ENCODE measurements at places on chromosomes 7 and 10. TPM values are rescaled to one million over a fixed set of nuclear protein-coding genes. Genes with fewer than 3 reads are reported as not detected.

DNA sequence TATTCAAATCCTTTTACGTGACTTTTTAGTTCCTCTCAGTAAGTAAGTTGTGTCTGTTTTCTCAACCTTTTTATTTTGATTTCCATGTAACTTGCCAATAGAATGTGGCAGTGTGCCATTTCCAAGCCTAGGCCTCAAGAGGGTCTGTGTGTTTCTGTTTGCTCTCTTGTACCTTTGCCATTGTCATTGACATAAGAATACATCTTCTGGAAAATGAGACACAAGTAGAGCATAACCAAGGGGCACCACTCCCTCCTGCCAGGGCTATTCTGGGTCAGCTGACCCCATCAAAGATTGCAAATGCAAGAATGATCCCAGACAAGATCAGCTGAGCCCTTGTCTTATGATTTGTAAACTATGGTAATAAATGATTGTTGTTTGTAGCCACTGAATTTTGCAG lies 524.0 kb downstream of the IPMK start:
- DNase-seq: no peak

- DNase-seq: peak; percentile 9
Measured at GRCh38 chr10:62582804-62583208, 208.6 kb downstream of the ZNF365 start.

GRCh38 chr10:127953876-127954275 lies 47.0 kb downstream of the PTPRE start:
- no peak for DNase-seq

The NPSR1 gene
- not detected for total RNA-seq

The COL17A1 gene
- total RNA-seq: 514 TPM

- DNase-seq: peak; percentile 56
Measured at GRCh38 chr10:44306147-44306710, 78.7 kb downstream of the CXCL12 start.

The PLCE1 gene
- 0.23 TPM for total RNA-seq

GRCh38 chr7:18864967-18865366 lies 252.5 kb downstream of the TWIST1 start:
- peak; percentile 51 for DNase-seq

DNA sequence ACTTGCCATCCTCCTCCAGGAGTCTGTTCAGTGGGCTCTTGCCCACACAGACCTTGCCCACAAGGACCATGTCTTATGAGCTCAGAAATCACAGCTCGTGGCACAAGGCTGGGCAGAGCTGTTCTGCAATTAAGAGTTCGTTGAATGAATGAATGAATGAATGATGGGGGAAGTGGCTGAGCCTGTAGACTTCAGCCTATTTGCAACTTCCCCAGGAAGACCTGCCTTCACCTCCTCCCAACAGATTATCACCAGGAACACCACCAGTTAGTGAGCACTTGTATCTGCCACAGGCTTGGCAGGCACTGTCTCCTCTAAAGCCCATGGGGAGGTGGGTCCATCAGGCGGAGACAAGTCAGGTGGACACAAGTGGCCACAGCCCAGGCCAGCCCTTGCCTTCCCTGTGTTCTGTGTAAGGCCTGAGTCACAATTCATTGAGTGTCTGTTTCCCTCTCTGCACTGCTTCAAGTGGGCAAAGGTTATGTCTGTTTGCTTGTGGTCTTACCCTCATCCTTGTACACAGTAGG lies 1.8 kb upstream of the FGF8 start:
- no peak for DNase-seq

DNA sequence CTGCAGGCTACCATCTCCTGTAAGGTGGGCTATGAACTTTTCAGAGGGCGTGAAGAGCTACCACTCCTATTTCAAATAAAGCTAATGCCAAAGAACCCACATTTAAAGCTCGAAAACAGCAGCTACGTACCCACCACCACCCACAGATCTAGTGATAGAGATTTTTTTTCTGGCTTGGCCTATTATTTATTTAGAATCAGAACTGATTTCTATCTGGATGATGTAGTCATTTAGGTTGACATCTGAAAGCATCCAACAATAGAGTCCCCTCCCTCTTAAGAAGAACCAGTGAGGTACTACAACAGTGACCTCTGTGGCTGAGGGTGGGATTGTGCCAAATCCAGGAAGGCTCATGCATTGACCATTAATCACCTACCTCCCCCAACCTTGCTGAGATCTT lies 113.8 kb upstream of the ADO start:
- DNase-seq: no peak

DNA sequence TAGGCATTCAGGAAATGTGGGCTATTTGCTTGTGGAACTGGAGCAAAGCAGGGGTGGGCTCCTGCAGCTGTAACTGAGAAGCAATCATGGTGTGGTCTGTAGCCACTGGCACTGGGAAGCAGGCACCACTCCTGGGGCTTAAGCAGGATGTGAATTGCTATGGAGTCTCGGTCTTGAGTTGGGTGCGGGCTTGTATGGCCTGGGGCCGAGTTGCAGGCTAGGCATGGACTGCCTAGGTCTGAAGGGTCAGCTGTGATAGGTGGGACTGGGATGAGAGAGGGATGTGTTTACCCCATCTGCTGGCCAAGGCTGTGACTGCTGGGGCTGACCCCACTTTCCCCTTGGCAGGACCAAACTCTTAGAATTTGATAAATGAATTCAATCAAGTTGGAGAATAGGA lies 43.0 kb downstream of the ADCY1 start:
- DNase-seq: no peak

The BAIAP2L1 gene
- total RNA-seq: 60.7 TPM

DNA sequence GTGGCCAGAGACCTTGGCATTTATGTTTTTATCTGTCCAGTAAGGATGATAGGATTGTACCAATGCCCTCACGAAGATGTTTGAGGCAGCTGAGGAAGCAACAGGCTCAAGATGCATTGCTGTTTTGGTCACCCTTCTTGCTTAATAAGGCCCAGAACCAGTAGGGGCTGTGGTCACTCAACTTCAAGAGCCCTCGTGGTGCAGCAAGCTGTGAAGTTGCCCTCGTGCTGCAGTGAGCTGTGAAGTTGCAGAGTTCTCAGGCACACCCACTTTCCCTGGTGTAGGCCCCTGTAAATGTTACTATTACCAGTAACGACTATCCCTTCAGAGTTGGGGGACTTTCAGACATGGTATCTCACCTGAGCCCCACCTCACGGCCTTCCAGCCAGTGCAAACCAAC lies 207.6 kb upstream of the LYZL1 start:
- DNase-seq: no peak

The TYW1B gene
- 0.93 TPM for total RNA-seq

The NUP42 gene
- 42.0 TPM for total RNA-seq

DNA sequence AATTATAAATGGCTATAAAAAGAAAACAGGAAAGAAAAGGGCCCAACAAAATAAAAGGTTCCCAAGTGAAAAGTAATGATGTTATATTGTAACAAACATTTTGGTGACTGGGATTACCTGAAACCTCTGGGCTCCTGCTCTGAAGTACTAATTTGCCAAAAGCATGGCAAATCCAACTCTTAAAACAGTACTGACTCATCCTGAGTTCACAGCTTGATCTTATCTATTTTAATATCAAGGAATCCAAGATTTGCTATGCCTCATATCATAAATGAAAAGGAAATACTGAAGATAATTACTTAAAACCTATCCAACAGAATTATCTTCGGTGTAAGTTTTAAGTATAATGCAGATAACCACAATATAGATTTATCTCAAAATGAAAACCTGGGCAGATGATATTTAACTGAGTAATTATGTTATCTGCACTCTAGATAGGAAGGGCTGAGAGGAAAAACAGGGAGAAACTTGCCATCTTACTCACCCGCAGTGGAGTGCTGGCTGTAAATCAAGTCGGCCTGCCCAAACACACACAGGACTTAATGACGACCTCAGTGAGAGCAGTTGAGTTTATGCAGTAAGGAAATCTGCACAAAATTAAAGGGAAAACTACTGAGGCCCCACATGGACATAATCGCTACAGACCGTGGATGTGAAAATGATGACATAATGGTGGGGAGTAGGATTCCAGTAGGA lies 48.4 kb downstream of the MPP7 start:
- peak; percentile 51 for DNase-seq

- no peak for DNase-seq
Measured at GRCh38 chr7:138881579-138882188, 83.7 kb upstream of the ATP6V0A4 start.

The GNGT1 gene
- not detected for total RNA-seq

GRCh38 chr7:101319401-101319800 lies 2.2 kb downstream of the IFT22 start:
- DNase-seq: no peak

The EDRF1 gene
- total RNA-seq: 28.2 TPM

DNA sequence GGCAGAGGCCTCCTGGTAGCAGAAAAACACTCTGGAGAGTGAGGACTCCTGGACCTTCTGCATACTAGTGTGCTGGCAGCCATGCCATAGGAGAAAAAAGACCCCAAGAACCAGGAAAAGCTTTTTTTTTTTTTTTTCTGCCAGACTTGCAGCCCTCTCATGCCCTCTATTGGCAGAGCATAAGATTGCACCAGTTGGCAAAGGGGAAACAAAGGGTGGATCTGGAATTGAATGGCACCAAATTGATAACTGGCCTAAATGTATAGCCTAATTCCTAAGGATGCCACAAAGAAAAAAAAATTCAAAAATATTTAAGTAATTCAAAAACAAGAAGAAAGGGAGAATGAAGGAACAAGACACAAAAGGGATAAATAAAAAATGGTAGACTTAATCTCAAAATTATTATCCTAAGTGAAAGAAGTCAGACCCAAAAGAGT lies 112.5 kb upstream of the GHITM start:
- DNase-seq: peak; percentile 40

The UNCX gene
- total RNA-seq: not detected

Measured in MCF 10A (cell line).